GM18507 (cell line): ENCODE measurements at places on chromosomes 7 and 10.

- DNase-seq: no peak
These were observed 613 bp downstream of the AP5Z1 start for GRCh38 chr7:4775848-4776623.

- DNase-seq: no peak
These were observed at the start of gene SH3PXD2A for GRCh38 chr10:103855424-103855823. Gene SH3PXD2A (minus strand): TSS chr10:103855576. CDS start chr10:103855266, 310 bp downstream.

- DNase-seq: no peak
These were observed 77.3 kb upstream of the RPA3 start for GRCh38 chr7:7795630-7796121.

DNA sequence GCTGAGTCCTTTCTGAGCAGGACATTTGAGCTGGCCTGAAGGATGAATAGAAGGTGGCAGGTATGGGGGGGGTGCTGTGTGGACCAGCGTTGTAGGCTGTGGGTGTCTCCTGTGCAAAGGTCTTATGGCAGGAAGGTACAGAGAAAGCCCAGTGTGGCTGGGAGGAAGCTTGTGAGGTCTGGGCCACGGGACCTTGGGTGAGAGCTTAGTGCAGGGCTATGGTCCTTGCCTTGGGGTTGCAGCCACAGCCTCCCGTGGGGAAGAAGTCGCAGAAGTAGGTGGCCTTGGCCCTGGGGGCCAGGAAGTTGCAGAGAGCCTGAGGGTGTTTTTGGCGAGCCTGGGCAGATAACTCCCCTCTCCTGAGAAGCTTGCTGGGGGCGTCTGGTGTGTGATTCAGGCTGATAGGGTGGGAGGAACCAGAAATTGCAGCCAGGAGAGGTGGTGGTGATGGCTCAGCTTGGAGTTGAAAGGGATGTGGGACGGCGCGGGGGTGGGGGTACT, 172.0 kb upstream of the TNRC18 start:
- DNase-seq: no peak

DNA sequence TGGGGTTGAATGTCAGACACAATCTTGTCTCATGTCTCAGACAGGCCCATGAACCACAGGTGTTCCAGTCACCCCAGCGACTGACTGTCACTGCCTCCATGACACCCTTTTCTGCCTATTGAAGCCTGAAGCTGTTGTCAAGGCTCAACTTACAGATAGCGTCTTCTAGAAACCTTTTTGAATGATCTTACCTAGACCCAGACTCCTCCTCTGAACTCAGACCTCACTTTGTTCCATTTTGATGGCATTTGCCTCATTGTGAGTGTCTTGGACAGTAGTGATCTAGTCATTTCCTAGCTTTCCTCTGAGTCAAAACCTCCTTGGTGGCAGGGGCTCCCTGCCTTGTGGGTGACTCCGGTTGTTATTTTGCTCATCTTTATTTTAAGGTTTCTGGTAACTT, 98.3 kb upstream of the AGK start:
- DNase-seq: no peak

GRCh38 chr7:137691566-137691965, 155.2 kb downstream of the DGKI start:
- DNase-seq: no peak

DNA sequence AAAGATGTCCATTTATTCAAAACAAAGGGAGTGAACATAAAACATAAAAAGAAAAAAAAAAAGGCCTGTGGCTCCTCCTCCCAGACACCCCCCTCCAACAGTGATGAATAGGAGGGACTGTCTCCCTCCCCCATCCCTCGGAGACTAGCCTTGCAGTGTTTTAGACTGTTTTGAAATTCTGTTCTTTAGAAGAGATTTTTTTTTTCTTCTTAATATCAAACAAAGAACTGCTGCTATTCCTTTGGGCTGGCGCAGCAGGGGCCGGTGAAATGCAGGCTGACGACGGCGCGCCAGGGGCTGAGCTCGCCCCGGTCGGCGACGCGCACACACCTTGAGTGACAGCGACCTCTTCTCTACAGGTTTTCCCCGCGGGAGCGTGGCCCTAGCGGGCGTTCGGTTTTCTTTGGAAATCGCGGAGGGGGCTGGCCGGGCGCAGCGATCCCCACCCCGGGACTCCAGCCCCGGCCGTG, at the start of gene LANCL2:
TSS of gene LANCL2 (plus strand) at position 133 of the 470 bp plus-strand sequence. CDS start 689 bp downstream, outside the sequence.
- DNase-seq: no peak

DNA sequence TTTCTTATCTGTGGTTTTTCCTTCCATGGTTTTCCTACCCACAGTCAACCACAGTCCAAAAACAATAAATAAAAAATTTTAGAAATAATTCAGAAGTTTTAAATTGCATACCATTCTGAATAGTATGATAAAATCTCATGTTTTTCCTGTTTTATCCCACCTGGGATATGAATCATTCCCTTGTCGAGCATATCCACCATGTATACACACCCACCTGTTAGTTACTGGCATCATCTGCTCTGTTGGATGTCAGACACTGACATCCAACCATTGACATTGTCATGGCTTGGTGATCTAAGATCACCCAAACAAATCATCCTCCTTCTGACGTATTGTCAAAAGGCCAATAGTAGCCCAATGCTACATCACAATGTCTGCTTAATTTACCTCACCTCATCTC, 749.8 kb downstream of the TNS3 start:
- no peak for DNase-seq

- no peak for DNase-seq
These were observed 97.7 kb downstream of the HIBADH start for GRCh38 chr7:27564881-27565482.
